Stimulated activated CD4-positive, alpha-beta T cell treated with anti-CD3 and anti-CD28 coated beads, TNF-alpha, amount 100 ng/mL, for 24 hours (primary cell): ENCODE measurements at places on chromosomes 4 and X.

DNA sequence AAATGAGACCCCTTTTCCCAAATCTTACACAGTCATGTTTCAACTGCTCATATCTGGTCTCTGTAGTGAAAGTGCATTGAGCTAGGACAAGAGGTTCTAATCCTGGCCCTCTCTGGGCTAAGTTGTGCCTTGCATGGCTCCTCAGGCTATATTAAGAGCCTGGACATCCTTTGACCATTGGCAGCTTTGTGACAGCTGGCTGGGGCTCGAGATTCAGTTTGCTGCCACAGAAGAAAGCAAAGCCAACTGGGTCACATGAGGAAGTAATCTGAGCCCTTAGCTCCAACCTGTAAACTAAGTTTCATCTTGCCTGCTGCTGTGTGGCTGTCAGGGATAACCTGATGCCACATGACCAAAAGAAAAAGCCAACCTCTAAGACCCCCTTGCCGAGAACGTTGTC is 51.8 kb upstream of the JADE1 start:
- DNase-seq = no peak

DNA sequence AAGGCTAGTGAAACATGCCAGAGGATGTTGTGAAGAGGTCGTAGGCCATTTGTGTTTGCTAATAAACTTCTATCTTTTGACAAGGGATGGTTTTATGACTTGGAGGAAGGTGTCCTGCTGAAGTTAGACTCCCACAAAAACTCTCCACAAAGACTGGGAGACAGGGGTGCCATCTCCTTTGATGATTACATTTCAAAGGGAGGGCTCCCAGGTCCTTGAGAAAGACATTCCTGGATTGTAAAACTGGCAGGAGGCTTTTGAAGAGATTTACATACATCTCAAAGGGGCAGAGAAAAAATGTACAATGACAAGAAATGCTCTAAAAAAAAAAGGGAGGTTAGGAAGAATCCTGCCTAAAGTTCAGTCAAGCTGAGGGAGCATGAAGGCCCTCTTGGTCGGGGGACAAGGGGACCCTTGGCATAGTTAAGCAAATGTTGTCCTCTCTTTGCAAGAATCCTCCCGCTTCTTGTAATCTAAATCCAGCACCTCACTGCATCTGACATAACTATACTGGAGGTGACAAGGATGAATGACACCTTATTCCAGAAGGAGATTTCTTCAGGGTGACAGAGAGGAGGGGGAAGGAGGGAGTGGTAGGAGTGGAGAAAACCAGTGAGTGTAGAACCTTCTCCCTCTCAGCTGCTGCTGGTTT is 41.1 kb upstream of the MGST2 start:
- no peak for DNase-seq

DNA sequence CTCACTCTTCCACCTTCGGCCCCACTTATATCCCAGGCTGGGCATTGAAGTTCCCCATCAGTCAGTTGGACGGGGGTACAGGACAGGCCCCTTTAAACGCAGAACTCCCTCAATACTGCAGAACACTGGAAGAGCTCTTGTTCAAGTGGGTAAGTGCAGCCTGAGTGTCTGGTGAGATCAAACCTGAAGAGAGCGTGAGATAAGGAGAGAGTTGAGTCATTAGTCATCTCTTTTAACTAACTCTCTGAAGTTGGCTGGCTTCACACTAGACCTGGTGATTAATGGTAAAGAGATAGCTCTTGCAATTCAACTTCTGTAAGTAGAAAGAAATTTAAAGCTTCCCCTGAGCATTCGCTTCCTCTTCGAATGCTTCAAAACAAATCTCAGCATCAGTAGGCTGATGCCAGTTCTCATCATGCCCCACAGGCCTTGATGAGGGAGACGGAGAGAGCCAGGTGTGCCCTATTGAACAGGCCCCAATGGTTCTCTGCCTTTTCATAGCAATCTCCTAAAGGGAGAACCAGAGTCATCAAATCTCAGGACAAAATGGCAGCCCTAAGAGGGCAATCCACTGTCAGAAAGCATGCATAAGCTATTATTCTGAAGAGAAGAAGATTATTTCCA is 41.0 kb upstream of the JADE1 start:
- DNase-seq = no peak

DNA sequence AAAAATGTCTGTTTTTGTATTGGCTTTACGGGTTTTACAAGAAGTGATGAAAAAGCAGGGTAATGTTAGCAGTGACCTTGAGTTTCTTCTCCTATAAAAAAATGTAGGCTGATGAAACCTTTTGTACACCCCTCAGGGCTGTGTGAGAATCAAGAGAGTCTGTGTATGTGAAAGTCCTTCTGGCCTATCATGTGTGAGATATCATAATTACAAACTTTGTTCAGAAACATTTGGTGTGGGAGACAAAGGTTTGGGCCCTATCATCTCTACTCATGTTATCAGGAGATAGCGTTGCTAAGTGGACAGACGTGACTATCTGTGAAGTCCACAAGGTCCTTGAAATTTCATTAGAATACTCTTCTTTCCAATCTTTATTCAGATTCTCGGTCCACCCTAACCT is 170.6 kb upstream of the HAND2 start:
- no peak for DNase-seq

DNA sequence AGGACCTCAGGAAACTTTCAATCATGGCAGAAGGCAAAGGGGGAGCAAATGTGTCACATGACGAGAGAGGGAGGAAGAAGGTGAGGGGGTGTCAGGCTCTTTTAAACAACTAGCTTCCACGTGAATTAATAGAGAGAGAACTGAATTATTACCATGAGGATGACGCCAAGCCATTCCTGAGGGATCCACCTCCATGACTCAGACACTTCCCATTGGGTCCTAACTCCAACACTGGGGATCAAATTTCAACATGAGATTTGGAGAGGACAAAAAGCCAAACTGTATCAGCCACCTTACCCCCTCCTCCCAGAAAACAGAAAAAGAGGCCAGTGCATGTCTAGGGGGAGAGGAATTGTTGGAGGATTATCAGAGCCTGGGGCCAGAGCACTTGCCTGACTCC is 40.4 kb upstream of the LAS1L start:
- no peak for DNase-seq

DNA sequence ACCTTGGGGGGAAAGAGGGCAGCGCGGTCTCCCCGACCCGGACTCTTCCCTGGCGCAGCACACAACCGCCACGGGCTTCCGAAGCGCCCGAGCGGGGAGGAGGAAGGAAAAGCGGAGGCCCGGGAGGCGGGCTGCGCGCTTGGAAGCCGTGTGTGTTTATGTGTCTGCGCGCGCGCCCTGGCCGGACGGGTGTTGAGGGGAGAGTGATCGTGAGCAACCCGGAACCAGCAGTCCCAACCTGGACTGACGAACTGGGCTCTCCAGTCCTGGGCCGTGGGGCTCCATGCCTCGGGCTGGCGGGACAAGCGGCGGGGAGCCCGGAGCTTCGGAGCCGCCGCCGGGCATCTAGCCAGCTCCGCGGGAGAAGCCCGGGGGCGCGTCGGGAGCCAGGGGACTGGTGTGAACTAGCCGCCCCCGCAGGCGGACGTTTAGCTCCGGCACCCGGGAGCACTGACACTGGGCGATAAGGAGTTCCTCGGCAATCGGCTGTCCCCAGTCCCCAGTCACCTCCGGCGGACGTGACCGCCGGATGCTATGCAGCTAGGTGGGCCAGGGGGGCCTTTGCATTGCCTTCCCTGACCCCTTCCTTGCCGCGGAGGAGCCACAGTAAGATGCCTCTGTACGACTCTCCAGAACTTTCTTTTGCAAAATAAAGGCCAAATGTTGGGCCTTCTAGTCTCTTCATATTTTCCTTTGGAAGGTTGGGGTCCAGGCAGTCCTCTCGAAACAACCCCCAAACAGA is 74.8 kb upstream of the BCOR start:
- no peak for DNase-seq

DNA sequence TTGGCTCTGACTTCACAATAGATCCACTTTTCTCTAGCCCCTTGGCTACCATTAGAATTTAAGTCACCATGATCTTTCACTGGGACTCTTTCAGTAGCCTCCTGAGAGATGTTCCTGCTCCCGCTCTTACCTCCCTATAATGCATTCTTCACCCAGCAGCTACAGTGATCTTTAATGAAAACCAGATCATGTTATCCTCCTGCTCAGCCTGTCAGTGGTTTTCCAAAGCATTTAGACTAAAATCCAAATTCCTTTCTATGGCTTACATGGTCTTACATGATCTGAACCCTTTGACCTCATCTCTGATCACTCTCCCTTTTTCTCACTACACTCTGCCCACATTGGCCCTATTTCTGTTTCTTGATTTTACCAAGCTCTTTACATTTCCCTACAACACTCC is 18.3 kb upstream of the RPS6KA3 start:
- DNase-seq = no peak

GRCh38 chr4:52256522-52256921 is 205.4 kb downstream of the SPATA18 start:
- DNase-seq = no peak
